ENCODE measurements at places on chromosomes 16 and 17. TPM values are rescaled to one million over a fixed set of nuclear protein-coding genes. Genes with fewer than 3 reads are reported as not detected.

EXOC3L1 gene
- 3.0 TPM for polyA plus RNA-seq

GJC1 gene
- polyA plus RNA-seq, result not detected

SYNGR3 gene
- polyA plus RNA-seq, result 0.29 TPM

P2RX5 gene
- 0.64 TPM for polyA plus RNA-seq

KRT12 gene
- polyA plus RNA-seq, result not detected

PRAC1 gene
- not detected for polyA plus RNA-seq

HSD17B2 gene
- polyA plus RNA-seq, result not detected

FBXL19 gene
- 0.14 TPM for polyA plus RNA-seq

MT1H gene
- 0.15 TPM for polyA plus RNA-seq

DNA sequence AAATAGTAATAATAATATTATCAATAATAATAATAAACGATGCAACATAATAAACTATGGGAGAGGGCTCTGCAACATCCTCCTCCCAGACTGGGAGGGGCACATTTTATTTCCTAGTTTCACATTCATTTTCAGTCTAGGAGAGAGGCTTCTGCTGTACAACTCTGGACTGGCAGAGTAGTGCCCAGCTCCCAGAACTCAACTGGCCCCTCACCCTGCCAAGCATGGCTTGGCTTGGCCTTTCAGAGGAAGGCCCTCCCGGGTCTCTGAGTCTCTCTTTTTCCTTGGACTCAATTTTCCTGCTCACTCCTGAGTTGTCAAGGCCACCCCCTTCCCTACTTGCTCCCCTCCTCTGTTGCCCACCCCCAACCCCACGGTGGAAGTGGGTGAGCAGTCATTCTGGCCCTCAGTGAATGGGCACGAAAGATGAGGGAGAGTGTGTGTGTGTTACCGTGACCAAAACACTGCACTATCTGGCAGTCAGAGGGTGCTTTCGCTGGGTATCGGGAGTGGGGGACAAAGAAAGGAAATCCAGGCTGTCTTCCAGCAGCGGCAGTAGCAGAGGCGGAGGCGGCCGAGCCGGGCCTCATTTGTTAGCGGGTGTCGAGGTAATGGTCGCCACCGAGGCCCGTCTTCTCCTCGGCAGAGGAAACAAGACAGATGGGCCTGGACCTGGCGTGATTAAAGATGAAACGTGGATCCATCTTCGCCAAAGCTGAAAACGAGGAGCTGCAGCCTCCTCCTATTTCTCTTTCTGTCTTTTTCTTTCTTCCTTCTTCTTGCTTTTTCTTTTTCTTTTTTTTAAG lies 2.3 kb downstream of the HOXB4 start:
- no peak for DNase-seq

DNA sequence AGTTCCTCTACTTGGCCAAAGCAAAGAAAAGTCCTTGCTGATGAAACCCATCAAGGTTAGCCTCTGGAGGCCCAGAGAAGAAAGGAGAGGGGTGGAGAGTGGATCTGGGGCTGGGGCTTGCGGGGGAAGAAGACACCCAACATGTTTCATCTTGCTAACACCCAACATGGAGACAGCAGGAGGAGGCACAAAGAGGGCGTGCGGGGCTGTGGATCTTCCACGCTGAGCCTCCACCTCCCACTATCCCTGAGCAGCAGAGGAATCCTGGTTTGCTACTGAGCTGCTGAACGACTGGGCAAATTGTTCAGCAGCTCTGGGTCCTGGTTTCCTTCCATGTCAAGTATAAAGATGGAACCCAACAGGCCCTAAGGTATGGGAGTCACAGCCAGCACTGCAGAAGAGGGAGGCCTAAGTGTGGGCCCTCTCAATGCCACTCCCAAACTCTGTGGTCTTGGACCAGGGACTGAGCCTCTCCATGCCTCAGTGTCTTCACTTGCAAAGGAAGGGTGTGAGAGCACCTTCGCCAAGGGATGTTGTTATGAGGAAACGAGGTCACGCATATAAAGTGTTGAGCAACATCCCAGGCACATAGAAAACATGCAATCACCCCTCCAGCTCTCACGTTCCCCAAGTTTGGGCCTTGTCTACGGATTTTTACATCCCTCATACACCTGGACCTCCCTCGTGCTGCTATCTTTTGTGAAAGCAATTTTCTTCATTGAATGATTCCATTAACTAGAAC lies 122.5 kb downstream of the XYLT1 start:
- DNase-seq, result peak; percentile 67

DNA sequence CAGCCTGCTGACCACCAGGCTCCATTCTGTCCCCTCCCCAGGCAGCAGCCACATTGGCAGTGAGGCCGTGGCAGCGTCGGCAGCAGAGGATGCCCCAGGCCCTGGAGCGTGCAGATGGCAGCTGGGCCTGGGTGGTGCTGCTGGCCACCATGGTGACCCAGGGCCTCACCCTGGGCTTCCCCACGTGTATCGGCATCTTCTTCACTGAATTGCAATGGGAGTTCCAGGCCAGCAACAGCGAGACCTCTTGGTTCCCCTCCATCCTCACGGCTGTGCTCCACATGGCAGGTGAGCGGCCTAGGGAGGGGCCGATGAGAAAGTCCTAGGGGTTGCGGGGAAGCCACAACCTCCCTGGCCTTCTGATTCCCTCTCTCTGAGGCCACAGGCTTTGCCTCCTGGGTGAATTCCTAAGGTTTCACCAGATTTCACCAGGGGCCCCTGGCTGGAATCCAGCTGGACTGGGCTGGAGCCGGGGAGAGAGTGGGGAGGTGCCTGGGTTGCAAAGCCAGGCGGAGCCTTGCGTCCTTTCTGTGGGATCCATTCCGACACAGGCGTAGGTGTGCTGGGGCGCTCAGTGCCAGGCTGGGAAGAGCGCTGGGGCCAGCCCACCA lies 5.9 kb downstream of the SLC16A5 start:
- DNase-seq, result no peak

- DNase-seq, result no peak
Observed at GRCh38 chr17:78151514-78152008, 5.4 kb downstream of the C17orf99 start.

GRCh38 chr16:85129876-85130704 lies 17.8 kb upstream of the CIBAR2 start:
- no peak for DNase-seq

DNA sequence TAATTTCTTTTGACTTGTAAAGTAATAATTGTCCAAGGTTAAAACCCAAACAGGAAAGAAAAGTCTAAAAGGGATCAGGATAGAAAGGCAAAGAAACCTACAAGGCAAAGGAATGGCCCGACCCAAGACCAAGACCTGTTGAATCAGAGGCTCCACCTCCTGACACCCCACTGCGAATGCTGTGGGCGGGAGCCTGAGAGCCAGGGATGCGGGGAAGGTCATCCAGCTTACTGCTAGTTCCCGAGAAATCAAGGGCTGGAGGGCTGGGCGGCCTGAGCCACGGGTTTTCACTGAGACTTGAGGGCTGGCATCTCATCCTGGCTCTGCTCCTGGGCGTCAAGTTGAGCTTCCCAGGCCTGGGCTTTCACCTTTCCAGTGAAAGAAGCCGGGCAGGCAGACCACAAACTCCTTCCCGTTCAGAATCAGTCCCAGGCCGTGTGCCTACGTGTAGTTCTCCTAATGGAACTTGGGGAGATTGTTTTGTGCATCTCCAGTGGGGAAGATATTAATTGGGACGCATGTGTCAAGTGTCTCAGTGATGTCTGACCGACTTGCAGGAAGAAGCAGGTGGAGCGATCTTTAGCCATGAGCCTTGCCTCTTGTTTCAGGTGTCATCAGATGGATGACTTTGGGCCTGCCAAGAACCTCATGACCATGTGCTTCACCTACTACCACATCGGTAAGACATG lies 36.9 kb downstream of the CIBAR2 start:
- DNase-seq, result no peak

GRCh38 chr16:28013392-28013791 lies 50.1 kb downstream of the GSG1L start:
- no peak for DNase-seq

- DNase-seq, result no peak
Observed at GRCh38 chr17:40607641-40608040, 40.0 kb downstream of the SMARCE1 start.

GRCh38 chr17:64276961-64277505 lies 14.0 kb upstream of the TEX2 start:
- no peak for DNase-seq

- DNase-seq, result no peak
Observed at GRCh38 chr16:54597222-54597621, 310.6 kb upstream of the IRX3 start.

DNA sequence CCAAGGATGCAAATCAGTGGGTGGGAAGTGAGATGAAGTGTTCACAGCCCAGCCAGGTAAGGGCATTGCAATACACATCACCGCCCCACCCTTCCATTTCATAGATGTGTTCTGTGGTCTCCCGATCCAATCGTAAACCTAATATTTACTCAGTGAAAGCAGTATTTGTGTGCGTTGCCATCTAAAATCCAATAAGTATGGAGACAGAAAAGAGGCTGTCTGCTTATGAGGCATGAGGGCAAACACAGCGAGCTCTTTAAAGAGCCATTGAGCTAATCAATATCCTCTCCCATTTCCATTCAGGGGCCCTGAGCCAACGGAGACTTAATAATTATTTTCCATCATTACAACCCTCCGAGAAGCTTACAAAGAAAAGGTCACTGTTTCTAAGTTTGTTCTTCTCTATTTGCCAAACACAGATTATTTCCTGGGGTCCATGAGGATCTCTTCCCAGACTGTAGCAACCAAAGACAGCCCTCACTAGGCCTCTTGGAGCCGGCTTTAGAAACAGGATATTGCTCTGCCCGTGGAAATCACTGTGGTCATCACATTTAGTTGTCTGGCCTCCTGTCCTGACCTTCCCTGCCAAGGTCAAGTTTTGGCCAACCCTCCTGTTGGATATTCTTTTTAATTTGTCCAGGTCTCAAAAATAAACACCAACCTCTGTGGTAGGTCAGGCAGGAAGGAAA lies 120.1 kb downstream of the SLC39A11 start:
- no peak for DNase-seq

DNA sequence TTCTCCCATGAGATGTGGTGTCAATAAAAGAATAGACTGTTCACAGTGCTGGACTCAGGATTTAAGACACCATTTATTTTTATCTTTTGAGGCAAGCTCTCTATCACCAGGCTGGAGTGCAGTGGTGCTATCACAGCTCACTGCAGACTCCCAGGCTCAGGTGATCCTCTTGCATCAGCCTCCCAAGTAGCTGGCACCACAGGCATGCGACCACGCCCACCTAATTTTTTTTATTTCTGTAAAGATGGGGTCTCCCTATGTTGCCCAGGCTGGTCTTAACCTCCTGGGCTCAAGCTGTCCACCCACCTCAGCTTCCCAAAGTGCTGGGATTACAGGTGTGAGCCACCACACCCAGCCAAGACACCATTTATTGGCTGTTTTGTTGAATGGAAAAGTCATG lies 18.6 kb upstream of the DRG2 start:
- DNase-seq, result no peak

GRCh38 chr16:57360321-57360935 lies 1.8 kb downstream of the CCL22 start:
- DNase-seq, result no peak

GRCh38 chr17:65850486-65850885 lies 289.0 kb upstream of the AXIN2 start:
- no peak for DNase-seq

GRCh38 chr16:15961060-15961511 lies 11.7 kb downstream of the ABCC1 start:
- DNase-seq, result no peak

GRCh38 chr17:57678393-57678792 lies 66.7 kb downstream of the CCDC182 start:
- no peak for DNase-seq

DNA sequence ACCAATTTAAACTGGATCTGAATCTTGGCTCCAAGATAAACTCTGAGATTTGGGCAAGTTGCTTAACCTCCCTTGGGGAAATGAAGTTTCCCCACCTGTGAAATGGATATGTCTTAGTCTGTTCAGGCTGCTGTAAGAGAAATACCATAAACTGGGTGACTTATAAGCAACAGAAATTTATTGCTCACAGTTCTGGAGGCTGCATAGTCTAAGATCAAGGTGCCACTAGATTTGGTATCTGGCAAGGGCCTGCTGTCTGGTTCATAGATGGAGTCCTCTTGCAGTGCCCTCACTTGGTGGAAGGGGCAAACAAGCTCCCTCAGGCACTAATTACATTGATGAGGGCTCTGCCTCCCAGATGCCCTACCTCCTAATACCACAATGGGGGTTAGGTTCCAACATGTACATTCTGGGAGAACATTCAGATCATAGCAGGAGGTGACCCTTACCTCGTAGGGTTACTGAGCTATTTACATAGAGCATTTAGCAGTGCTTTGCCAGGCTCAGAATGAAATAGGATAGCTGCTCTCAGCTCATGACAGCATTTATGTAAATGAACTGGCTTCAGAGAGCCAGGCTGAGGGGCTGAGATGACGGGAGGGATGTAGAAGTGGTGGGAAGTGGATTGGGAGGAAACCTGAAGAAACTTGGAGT lies 83.9 kb downstream of the SPECC1 start:
- no peak for DNase-seq

GRCh38 chr17:50043290-50044148 lies 12.4 kb upstream of the ITGA3 start:
- DNase-seq, result no peak

GRCh38 chr16:14961405-14962186 lies 13.2 kb upstream of the PDXDC1 start:
- DNase-seq, result no peak

- peak; percentile 54 for DNase-seq
Observed at GRCh38 chr17:32275060-32276042, 9.7 kb downstream of the RHBDL3 start.

- no peak for DNase-seq
Observed at GRCh38 chr16:31093132-31093703, 1.4 kb downstream of the VKORC1 start.

Data from CD14-positive monocyte (primary cell).